ENCODE measurements at places on chromosomes 12 and 14.

GRCh38 chr12:124097701-124098100 lies 124.7 kb downstream of the ZNF664 start:
- DNase-seq, result no peak

- DNase-seq, result no peak
These were observed 1.2 kb downstream of the NRDE2 start for GRCh38 chr14:90330203-90331196.

- DNase-seq, result no peak
These were observed 9.8 kb upstream of the CIPC start for GRCh38 chr14:77088219-77088618.

- DNase-seq, result peak; percentile 52
These were observed 349.8 kb downstream of the ZFP36L1 start for GRCh38 chr14:68442828-68443629.

DNA sequence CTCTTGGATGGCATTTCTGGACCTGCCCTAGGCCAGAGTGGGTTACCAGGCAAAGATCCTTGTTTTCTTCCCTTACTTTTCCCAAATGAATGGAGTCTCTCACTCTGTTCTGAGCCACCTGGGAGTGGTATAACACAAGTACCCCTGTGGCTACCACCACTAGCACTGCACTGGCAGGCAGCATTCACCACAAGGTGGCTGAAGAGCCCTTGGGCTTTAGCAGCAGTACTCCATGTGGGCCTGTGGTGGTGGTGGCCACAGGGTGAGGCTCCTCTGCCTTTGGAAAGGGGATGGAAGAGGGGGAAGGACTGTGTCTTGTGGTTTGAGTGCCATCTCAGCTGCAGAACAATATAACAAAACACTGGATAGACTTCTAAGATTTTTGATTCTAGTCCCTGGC lies 38.1 kb upstream of the LMNTD1 start:
- DNase-seq, result peak; percentile 16

GRCh38 chr12:131025939-131026702 lies 72.4 kb downstream of the ADGRD1 start:
- DNase-seq, result no peak

DNA sequence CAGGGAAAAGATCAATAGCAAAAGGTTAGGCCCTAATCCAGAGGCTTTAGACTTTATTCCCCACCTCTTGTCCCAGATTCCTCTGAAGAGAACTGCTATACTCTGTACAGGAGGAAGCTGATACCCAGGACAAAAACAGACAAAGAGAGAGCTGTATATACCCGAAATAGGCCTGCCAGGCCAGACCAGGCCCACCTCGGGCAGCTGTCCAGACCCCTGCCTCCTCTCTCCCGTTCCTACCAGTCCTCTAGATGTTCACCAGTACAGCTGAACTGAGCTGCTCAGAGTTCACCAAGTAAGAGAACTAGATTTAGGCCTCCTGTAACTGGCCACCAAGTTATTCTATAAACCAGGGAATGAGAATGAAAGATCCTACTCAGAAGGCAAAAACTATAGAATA lies 4.7 kb downstream of the CHD4 start:
- DNase-seq, result no peak

DNA sequence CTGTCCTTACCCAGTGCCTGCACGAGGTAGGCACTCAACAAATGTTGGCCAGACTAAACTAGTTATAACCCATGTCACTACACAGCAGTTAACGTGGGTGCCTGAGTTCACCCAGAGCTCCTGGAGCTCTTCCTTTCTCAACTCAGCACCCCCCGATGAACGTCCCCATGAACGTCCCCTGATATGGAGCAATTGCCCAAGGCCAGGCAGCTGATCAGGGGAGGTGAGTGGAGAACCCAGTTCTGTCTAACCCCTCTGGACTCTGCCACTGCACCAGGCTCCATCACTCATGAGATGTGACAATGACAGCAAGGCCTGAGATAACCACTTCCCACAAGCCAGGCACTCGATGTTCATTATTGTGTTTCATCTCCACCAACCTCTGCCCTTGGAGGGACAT lies 199.0 kb downstream of the BCL11B start:
- DNase-seq, result no peak

GRCh38 chr14:102778338-102779083 lies 1.3 kb downstream of the TRAF3 start:
- peak; percentile 47 for DNase-seq

GRCh38 chr14:31228533-31228932 lies 20.9 kb upstream of the HECTD1 start:
- no peak for DNase-seq

DNA sequence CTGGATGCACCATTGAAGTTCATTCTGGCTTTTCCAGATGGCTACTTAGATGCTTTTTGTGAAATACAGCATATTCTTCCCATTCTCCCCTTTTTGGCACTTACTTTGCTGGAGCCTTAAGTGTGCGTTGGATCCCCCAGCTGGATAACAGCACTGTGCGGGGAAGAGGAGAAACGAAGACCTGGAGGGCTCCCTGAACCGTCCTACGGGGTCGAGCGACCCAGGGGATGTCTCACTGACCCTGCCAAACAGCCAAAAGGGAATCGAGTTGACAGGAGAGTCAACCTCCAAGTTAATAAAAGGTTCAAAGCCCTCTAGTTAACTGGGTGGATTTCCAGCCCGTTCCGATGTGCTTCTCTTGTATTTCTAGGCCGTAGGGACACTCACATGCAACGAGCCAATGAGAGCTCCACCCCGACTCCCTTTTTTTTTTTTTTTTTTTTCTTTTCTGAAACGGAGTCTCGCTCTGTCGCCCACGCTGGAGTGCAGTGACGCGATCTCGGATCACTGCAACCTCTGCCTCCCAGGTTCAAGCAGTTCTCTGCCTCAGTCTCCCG lies 1.0 kb upstream of the CAMKK2 start:
- peak; percentile 52 for DNase-seq

DNA sequence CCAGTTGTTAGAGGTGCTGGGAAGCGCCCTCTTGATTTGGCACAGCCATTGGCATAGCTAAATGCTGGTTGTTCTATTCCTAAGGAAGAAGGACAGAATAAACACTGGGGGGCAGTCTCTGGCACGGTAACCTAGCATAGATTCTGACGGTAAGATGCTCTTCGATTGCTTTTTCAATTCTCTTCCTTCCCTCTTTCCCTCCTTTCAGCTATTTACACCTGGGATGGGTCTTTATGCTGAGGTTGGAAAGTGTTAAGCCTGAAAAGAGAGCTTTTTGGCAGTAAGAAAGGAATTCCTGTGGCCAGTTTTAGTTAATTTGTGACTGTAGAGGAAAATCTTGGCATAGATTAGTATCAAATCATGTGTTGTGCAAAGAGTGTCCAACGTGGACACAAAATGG lies 162.8 kb downstream of the SNAPC1 start:
- DNase-seq, result no peak

GRCh38 chr14:61565181-61565580 lies 130.1 kb upstream of the HIF1A start:
- peak; percentile 70 for DNase-seq

DNA sequence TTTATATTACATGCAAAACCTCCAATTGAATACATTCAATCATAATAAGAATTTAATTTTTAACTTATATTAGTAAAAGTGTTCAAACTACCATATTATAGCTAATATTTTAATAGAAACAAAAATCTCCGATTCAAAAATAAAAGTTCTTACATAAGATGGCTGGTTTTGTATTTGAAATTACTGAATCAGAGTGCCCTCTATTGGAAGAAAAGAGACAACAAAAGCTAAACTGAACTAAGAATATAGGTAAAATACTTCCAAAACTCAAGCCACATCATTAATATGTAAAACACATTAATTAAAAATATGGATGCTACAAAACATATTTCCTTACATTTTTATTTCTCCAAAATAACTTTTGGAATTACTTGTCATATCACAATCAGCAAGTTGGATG lies 120.3 kb downstream of the GARIN6 start:
- peak; percentile 45 for DNase-seq

GRCh38 chr12:19423166-19423930 lies 15.9 kb upstream of the AEBP2 start:
- DNase-seq, result no peak

DNA sequence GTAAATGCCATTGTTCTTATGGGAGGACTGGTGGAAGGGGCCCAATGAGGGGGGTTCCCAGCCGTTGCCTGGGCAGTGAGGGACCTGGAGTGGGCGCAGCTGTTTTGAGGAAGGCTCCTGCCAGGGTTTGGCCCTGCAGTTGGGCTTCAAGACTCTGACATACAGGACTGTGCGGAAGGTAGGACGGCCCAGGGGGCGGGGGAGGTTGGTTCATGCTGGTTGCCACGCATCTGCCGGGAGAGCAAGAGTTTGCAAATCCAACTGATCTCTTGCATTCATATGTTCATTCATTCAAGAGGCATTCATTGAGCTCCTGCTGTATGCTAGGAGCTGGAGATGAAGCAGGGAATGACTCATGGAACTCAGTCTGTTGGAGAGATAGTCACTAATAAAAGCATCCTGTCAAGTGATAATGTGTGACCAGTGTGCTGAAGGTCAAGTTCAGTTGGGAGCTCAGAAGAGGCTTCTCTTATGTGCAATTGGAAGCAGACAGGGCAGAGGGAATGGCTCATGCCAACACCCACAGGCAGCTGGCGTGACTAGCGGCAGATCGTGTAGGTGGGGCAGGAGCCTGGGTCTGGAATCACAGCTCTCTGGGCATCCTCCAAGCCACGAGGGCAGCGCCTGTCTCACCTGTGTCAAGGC lies 7.8 kb downstream of the SH2B3 start:
- peak; percentile 59 for DNase-seq

DNA sequence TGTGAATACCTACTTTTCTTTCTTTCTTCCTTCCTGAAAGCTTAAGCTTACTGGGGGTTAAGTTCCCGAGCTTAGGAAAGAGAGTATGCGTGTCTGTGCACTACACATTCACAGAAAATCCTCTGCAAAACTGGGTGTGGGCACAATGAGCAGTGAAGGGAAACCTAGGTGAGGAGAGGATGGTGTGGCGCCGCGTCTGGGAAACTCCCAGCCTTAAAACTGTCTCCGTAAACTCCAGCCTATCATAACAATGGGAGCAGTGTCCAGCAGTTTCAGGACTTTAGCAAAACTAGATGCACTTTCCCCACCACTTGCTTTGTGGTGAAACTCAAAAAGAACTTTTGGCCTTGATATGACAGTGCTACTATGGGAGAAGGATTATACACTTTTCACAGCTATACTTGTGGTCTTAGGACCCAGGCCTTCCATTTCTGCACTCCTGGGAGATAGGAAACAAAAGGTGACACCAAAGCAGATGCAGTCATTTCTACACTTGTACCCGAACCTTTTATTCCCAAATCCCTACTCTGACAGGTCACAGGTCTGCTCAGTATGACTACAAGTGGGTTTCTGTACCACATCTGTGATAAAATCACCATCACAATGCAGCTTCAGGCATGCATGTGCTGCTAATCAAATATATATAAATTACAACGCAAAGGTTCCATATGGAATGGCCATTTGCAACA lies 10.4 kb downstream of the AKAP5 start:
- no peak for DNase-seq

- DNase-seq, result no peak
These were observed 36.1 kb downstream of the DHX37 start for GRCh38 chr12:124952801-124953200.

GRCh38 chr12:65948320-65949008 lies 124.2 kb downstream of the HMGA2 start:
- DNase-seq, result peak; percentile 98

DNA sequence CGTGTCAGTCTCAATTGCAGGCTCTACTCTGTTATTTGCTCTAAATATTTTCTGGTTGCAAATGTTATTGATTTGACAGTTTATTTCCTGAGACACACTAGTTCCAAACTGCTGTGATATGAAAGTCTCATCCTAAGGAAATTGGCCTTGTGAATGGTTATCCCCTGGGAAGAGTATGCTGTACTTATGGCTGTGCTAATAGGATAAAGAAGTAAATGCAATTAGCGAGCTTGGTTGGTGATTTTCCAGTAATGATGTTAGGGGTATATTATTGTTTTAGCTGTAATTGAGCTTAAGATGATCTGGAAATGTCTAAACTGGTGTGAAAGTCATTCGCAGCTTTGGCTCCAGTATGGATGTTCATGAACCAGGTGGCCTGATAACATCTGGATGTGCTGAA lies 197.9 kb downstream of the SUDS3 start:
- DNase-seq, result no peak

All from cardiac fibroblast (primary cell).